Right renal pelvis (tissue), 4 donors: ENCODE measurements at places on chromosomes 12 and 14.

DNA sequence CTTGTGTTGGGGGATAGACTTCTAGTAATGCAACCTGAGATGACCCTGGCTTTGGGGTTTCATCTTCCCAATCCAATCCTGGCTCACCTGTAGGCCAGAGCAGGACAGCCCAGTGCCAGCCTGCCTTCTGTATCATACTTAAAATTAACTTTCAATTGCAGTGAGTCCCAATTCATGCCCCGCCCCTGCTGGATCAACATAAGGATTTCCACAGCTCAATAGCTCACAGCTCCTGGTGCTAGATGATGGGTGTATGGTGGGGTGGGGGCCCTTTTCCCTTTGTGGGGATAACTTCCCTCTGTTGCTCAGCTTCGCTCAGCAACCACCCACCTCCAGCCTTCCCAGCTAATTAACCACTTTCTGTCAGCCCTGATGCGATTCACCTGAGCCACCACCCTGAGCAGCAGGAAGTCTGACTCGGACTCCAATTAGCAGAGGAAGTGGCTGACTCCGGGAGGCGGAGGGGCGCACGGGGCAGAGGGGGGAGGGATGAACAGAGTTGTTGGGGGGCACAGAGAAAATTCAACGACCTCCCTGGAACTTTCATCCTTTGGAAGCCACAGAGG is 24.3 kb upstream of the CHGA start:
- no peak for DNase-seq

GRCh38 chr14:30872602-30873001 is 1.8 kb upstream of the COCH start:
- no peak for DNase-seq

DNA sequence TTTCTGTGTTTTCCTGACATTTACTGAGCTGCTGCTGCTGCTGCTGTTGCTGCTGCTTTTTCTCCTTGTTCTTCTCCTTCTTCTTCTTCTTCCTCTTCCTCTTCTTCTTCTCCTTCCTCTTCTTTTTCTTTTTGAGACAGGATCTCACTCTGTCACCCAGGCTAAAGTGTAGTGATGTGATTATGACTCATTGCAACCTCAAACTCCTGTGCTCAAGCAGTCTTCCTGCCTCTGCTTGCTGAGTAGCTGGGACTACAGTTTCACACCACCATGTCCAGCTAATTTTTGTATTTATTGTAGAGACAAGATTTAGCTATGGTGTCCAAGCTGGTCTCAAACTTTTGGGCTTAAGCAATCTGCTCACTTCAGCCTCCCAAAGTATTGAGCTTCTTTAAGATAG is 95.8 kb downstream of the TMTC3 start:
- no peak for DNase-seq

GRCh38 chr14:95796788-95797187 is 79.8 kb upstream of the TUNAR start:
- DNase-seq: no peak

- DNase-seq: no peak
Observed at GRCh38 chr12:68612202-68612601, 1.5 kb downstream of the RAP1B start.

GRCh38 chr14:70744641-70745040 is 64.7 kb downstream of the MAP3K9 start:
- no peak for DNase-seq

- DNase-seq: no peak
Observed at GRCh38 chr14:101791919-101792572, 30.5 kb downstream of the PPP2R5C start.

DNA sequence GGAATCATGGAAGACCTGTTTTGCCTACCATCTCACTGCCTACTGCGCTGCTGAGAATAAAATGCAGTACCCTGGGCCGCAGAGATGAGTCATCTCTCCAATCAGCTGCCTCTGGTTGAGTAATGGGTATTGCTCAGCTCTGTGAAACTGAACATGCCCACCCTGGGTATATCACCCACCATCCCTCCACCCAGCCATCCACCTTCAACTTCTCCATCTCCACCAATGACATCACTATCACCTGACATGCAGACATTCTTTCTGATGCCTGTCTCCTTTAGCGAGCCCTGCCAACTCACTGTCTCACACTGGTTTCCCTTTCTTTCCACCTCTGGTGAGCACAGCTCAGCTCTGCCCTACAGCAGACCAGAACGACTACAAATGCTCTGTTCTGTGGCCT is 33.6 kb downstream of the E2F7 start:
- DNase-seq: no peak

GRCh38 chr14:97311411-97311810 is 514.2 kb downstream of the VRK1 start:
- no peak for DNase-seq

DNA sequence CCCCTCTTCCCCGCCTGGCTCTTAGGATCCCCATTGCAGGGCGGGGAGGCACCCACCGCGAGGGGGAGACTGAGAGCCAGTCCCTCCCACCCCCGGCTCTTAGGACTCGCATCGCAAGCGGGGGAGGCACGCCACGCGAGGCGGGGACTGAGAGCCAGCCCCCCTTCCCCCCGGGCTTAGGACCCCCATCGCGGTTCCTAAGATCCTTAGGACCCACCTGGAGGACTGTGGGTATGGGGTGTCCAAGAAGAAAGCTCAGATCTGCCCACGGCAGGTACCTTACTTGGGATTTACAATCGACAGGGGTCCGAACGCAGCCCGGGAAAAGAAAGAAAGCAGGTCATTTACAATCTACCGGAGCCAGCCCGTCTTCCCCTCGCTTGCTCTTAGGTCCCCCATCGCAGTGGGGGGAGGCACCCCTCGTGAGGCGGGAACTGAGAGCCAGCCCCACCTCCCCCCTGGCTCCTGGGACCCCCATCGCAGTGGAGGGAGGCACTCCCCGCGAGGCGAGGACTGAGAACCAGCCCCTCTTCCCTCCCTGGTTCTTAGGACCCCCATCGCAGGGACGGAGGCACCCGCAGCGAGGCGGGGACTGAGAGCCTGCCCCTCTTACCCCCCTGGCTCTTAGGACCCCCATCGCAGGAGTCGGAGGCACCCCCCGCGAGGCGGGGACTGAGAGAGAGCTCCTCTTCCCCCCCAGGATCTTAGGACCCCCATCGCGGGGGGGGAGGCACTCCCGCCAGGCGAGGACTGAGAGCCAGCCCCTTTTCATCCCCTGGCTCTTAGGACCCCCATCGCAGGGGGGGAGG is 43.7 kb downstream of the DDX11 start:
- no peak for DNase-seq

- no peak for DNase-seq
Observed at GRCh38 chr12:132575661-132576060, 34.7 kb downstream of the LRCOL1 start.

DNA sequence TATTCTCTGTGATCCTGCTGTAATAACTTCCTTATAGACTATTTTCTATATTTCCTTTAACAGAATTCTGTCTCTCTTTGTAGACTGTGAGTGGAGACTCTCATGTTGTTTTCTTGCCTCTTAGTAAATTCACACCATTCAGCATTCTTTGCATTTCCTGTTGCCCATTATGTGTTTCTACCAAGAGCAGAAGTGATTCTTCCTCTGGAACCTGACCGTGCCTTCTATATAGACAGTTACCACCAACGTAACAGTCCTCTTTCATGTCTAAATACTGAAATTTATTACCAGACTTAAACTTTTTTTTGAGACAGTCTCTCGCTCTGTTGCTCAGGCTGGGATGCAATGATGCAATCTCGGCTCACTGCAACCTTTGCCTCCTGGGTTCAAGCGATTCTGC is 31.1 kb downstream of the METAP2 start:
- DNase-seq: no peak
